ENCODE measurements at places on chromosomes 6 and 20.

- peak overlapping the region; percentile 70 for H3K27ac ChIP-seq
- DNase-seq = peak; percentile 12
- H3K4me1 ChIP-seq = peaks cover 29% of the 10 kb centered on the region
- H3K4me3 ChIP-seq = no peak overlapping the region
Measured at GRCh38 chr6:41687501-41688175, 47.8 kb downstream of the TFEB start.

GRCh38 chr20:12984863-12985262 is 23.9 kb upstream of the SPTLC3 start:
- H3K4me3 ChIP-seq = no peak overlapping the region
- no peak overlapping the region for H3K27ac ChIP-seq
- no peaks in the 10 kb centered on the region for H3K27me3 ChIP-seq
- no peaks in the 10 kb centered on the region for H3K36me3 ChIP-seq

DNA sequence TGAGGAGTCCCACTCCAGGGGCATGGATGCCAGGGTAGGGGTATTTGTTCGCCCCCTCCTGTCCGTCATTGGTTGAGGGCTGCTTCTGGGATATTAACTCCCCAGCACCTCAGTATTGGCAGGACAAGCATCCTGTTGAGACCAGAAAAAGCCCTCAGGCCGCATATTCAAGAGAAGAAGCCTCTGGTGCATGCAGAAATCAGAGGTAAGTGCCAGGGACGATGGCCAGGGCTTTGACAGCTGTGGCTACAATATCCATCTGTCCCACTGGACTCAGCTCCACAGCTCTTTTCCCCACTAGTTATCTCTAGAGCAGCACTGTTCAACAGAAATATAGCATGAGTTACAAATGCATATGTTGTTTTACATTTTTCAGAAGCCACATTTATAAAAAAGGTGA is 651.3 kb downstream of the KIF16B start:
- DNase-seq = no peak
- H3K4me1 ChIP-seq = no peaks in the 10 kb centered on the region
- H3K27me3 ChIP-seq = no peaks in the 10 kb centered on the region
- no peak overlapping the region for H3K4me3 ChIP-seq

DNA sequence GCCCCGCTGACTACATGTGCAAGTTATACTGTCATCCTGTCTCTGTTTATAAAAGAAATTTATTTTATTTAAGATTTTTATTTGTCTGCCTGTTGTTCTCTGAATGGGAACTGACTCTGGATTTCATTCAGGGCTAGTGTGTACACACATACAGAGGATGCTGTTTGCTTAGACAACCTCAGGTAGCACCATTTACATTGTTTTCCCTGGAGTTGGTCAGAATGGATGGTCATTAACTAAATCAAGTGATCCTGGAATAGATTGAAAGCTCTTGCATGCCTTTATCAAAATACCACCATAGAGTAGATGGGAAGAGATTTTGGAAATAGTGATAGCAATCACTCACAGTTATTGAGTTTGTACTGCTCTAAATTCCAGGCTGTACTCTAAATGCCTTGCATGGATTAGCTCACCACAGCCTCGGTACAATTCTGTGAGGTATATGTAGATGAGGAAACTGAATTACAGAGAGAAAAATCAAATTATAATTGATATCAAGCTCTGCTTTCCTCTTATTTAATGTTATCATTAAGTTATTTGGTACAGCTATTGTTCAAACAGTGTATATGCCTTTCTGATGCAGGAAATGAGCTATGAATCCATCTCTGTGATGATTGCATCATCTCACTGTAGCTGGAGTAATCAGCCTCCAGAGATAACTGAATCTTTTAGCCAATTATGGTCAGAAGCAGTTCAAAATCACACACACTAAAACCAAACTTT is 51.9 kb downstream of the RNF217 start:
- H3K36me3 ChIP-seq = no peaks in the 10 kb centered on the region
- H3K4me1 ChIP-seq = peaks cover 15% of the 10 kb centered on the region
- H3K27ac ChIP-seq = no peak overlapping the region
- no peak for DNase-seq
- H3K27me3 ChIP-seq = no peaks in the 10 kb centered on the region
